ENCODE measurements at places on chromosomes 7 and 10. TPM values are rescaled to one million over a fixed set of nuclear protein-coding genes. Genes with fewer than 3 reads are reported as not detected.
A peak's percentile ranks its signal among the peaks of the same experiment; 100 is the strongest.

Gene DNAJC12
- 15.5 TPM for total RNA-seq

Gene ELFN1
- 0.75 TPM for total RNA-seq

Gene CPVL
- total RNA-seq: 14.7 TPM

Gene MSMB
- total RNA-seq: not detected

DNA sequence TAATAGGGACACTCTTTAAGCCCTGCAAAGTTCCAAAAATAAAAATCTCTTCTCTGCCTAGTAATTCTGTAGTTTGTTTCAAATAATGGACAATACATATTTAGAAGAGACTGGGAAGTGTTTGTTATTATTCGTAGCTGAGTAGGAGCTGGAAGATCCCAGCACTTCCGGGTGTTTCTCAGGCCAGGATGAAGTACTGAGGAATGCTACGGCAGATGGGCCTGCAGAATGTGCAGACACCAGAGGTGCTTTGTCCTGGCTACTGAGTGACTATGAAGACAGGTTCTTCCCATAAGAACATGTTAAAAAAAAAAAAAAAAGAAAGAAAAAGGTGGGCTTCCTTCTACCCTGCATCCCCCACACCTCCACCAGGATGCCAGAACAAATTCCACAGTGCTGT lies 36.1 kb downstream of the ETV1 start:
- no peak for DNase-seq

GRCh38 chr7:29105752-29106668 lies 40.3 kb downstream of the CPVL start:
- peak; percentile 77 for DNase-seq

GRCh38 chr7:51007551-51008505 lies 225.1 kb upstream of the GRB10 start:
- no peak for DNase-seq

GRCh38 chr7:31108097-31108657 lies 56.1 kb downstream of the ADCYAP1R1 start:
- no peak for DNase-seq

DNA sequence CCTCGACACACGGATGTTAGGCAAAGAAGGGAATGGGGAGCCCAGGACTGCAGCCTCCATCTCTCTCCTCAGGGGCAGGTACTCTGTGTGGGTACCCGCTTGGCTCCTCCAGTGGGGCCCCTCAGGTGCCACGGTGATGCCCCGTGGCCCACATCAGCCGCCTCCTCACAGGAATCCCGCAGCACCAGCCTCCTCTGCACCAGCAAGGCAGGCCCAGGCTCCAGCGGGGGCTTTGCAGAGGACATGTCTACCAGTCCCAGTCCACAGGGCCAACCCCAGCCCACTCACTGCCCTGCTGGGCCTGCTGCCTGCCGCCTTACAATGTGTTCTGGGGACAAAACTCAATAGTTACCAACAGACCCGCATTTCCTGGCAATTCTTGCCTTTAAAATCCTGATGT lies 61.6 kb upstream of the ADGRA1 start:
- no peak for DNase-seq

GRCh38 chr7:16562456-16563220 lies 36.0 kb downstream of the LRRC72 start:
- no peak for DNase-seq

Data from PC-3 (cell line).